Fibroblast of skin of left biceps (primary cell): ENCODE measurements at places on chromosomes 2 and 18.

- no peak for DNase-seq
These were observed 75.5 kb downstream of the SLC39A10 start for GRCh38 chr2:195732574-195732973.

- DNase-seq, result peak; percentile 19
These were observed 10.9 kb upstream of the CDH20 start for GRCh38 chr18:61322265-61322873.

DNA sequence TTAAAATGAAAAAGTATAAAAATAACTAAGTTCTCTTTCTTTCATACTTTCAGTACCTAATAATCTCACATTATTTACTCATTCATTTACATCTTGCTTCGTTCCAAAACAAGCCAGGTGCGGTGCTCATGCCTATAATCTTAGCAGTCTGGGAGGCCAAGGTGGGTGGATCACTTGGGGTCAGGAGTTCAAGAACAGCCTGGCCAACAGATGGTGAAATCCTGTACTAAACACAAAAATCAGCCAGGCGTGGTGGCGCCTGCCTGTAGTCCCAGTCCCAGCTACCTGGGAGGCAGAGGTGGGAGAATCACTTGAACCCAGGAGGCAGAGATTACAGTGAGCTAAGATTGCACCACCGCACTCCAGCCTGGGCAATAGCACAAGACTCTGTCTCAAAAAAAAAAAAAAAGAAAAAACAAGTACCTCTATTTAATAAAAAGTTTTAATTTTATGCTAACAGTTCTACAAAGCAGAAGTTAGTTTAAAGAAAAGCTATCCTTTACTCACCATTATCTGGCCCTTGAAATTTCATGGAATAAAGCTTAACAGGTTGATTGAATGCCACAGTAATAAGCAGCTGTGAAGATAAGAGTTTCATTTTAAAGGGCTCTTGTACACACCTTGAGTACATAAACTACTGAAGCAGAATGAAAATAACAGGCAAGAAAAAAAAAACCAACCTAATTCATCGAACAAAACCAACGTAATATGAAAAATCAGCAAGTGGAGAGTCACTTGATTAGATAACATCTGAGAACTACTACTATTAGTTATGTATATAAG is 22.5 kb downstream of the TXNL1 start:
- DNase-seq, result no peak

DNA sequence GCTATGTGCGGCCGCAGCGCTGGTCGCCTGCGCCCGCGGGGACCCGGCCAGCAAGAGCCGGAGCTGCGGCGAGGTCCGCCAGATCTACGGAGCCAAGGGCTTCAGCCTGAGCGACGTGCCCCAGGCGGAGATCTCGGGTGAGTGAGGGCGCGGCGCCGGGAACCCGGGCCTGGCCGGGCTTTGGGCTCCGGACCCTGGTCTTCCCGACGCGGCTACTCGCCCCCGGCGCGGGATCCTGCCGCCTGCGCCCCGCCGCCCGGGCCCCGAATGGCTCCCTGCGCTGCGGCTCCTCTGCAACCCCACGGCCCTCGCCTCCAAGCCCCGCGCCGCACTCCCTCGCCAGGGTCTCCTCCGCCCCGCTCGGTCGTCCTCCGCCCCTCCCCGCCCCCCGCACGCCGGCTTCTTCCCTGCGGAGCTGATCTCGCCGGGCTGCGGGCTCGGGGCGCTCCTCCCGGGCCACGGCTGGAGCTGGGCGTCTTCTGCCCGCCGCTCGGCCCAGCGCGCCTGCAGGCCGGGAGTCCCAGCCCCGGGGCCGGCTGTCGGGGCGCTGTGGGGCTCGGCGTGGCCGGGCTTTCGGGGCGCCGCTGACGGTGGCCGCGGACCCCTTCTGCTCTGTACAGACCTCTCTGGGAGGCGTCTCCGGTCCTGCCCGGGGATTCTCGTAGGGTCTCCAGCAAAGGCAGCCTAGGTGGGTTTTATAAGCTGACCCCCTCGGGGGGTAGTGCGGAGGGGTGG is 652 bp downstream of the GPC1 start:
- DNase-seq, result no peak

DNA sequence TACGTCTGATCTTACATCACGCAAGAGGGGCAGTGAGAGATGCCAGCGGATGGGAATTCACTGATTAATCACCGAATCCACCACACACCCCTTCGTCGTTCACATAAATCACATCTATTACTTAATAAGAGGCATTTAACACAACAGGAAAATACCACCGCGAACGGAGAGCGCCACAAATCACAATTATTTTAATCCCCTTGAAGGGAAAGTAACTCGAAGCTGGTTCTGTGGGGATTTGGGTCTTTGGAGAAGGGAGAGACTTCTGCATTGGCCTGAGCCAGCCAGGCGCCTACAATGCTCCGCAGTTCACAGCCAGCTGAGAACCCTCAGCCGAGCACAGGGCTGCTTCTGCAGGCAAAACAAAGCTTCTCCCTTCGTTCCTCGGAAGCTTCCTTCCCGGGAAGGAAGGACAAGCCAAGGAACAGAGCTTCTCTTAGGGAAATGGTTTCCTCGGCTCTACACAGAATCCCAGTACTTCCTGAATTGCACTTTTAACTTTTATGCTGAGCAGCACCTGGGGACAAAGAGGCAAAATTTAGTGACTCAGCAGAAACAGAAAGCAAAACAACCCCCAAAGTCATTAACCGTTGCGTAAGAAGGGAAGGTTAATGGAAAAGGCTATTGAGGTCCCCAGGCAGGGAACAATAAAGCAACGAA is at the start of gene LRP1B:
LRP1B (minus strand) TSS at position 7 of the 660 bp plus-strand sequence. CDS start 287 bp downstream, outside the sequence.
- DNase-seq, result no peak

- no peak for DNase-seq
These were observed 66.5 kb upstream of the CABLES1 start for GRCh38 chr18:23068570-23069310.

GRCh38 chr2:112891385-112891831 is 19.6 kb upstream of the IL37 start:
- no peak for DNase-seq

DNA sequence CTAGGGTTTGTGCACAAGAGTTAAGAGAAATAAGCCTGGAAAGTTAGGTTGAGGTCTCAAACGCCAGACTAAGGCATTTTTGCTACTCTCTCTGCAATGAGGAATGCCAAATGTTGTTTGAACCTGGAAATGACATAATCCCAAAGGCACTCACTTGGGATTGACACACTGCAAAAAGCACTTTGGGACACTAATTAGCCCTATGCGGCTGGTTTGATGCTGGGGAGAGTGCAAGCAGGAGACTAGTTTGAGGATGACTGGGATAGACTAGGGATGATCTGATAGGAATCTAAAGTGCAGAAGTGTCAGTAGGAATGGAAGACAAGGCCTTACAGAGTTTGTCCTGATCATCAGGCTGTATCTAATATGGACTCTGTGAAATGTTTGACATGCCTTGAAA is 469.0 kb downstream of the SLC4A3 start:
- no peak for DNase-seq

DNA sequence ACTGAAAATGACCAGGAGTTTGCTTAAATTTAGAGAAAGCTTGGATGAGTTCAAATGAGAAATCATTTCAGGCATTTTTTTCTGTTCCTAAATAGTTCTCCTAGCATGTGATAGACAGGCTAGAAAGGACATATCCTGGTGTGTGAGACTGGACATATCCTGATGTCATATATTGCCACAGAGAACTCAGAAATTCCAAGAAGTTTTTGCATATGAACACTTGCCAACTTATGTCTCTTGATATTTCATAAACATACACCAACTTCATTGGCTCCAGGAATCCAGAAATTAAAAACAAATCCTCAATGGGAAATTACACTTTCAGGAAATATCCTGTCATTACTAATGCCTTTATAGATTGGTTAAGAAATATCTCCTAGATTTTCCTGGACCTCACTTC is 2.9 kb upstream of the SERPINB4 start:
- peak; percentile 17 for DNase-seq

- no peak for DNase-seq
These were observed 378.6 kb downstream of the DPP10 start for GRCh38 chr2:114821055-114821454.

GRCh38 chr18:67964462-67964861 is 447.9 kb upstream of the DSEL start:
- DNase-seq, result no peak

DNA sequence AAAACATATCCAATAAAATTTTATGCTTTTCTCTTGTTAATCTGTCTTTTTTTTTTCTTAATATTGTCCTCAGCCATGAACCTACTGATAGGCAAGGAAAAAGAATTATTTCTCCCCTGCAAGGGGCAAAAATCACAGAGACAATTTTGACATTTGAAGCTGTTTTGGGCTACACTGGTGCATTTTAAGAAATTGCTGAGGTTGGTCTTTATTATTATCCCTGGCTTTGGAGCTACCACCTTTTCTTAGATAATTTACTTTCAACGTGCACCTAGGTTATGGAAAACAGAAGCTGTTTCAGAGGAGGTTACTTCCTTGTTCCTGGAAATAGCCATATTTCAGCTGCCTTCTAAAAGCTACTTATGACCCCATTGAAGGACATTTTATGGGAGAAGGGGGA is 195.5 kb upstream of the KYNU start:
- DNase-seq, result no peak

DNA sequence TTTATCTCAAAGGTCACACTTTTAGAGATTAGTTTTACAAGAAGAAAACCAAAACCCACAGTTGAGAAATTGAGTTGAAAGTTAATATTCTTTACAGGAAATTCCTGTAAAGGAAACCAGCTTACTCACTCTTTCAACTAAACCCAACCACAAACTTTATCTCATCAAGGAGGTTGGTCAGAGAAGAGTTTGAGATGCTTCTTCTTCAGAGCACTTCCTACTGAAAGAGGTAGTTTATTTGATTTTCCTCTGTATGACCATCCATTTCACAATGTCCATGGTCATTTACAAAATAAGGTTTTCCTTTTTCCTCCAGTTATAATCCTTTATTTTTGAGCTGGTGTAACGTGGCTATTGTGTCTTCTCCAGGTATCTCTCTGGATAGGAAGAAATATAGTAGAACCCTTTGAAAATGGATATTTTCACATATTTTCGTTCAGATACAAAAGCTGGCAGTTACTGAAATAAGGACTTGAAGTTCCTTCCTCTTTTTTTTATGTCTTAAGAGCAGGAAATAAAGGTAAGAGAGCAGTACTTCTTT is 4.5 kb upstream of the IL18RAP start:
- no peak for DNase-seq

- DNase-seq, result no peak
These were observed 48.1 kb upstream of the SDC1 start for GRCh38 chr2:20273042-20273441.

GRCh38 chr2:241659150-241659739 is 21.8 kb downstream of the ATG4B start:
- peak; percentile 24 for DNase-seq

GRCh38 chr18:56233595-56233994 is 404.8 kb downstream of the TXNL1 start:
- DNase-seq, result peak; percentile 83

- no peak for DNase-seq
These were observed 6.7 kb downstream of the RAMP1 start for GRCh38 chr2:237866101-237866621.

- no peak for DNase-seq
These were observed 366.2 kb downstream of the TNS1 start for GRCh38 chr2:217636578-217636977.

- DNase-seq, result no peak
These were observed 107.5 kb downstream of the SS18 start for GRCh38 chr18:25982961-25983360.

DNA sequence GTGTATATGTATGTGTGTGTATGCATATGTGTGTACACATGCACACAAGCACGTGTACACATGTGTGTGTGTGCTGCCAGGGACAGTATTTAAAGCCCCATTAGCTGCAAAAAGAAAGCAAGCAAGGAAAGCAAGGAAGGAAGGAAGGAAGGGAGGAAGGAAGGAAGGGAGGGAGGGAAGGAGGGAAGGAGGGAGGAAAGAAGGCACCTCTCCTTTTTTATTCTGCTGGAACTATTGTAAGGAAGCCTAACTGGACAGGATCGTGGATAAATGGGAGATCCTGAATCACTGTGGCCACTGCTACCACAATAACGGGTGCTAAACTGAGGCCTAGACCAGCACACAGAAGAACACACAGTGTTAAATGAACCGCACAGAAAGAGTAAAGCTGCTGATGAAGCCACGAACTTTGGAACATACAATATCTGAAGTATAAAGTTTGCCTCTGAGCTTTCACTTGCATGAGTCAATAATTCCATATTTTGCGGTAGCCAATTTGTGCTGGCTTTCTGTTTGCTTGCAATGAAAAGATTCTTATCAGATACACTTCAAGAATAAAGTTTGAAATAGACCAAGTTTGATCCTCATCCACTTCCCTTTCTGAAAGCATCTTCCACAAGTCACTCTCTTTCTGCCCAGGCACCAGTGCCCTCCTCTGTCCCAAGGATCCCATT is 15.5 kb downstream of the CACNB4 start:
- DNase-seq, result no peak

DNA sequence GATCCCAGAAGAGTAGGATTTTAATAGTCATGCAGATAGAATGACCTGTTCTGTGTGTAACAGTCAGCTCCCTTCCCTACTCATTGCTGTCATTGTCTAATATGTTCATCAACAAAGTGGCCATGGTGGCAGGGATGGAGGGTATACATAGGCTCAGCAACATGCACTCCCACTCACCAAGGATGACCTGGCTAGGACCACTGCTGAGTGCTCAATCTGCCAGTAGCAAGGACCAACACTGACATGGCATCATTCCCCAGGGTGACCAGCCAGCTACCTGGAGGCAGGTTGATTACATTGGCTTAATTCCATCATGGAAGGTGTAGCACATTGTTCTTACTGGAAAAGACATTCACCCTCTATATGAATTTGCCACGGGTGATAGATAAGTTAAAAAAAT is 401.7 kb upstream of the CELF4 start:
- no peak for DNase-seq

- no peak for DNase-seq
These were observed 62.0 kb downstream of the BCL2L11 start for GRCh38 chr2:111182740-111183139.

- no peak for DNase-seq
These were observed at the start of gene CNTNAP5 for GRCh38 chr2:124025171-124025580. Gene CNTNAP5, plus strand, starts transcription at chr2:124025287. Its CDS starts 364 bp downstream, at chr2:124025651.

GRCh38 chr18:38369772-38370690 is 804.4 kb upstream of the CELF4 start:
- DNase-seq, result no peak

GRCh38 chr18:44541781-44542180 is 138.9 kb upstream of the SETBP1 start:
- no peak for DNase-seq

GRCh38 chr2:20291106-20291564 is 59.5 kb downstream of the PUM2 start:
- peak; percentile 47 for DNase-seq
